HT1080 (cell line): ENCODE measurements at places on chromosomes 5 and 9. TPM values are rescaled to one million over a fixed set of nuclear protein-coding genes. Genes with fewer than 3 reads are reported as not detected.

FEM1C gene
- 8.1 and 12.9 TPM in 2 replicates for total RNA-seq

DNA sequence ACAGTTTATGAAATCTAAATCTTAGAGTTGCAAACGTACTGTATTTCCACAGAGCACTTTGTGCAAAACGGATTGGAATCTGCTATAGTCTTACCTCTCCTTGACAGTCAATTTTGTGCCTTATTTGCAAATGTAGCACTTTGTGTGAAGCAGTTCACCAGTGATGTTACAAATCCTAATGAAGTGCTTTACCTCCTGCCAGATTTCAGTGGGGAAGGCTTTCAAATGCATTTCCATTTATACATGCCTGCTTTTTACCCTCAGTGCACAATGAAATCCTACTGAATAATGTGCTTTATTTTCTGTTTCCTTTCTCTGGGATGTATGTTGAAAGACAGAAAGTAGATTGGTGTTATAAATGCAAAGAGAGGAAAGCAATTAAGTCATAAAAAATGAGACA lies 2141.6 kb upstream of the C9orf72 start:
- no peak for DNase-seq

DNA sequence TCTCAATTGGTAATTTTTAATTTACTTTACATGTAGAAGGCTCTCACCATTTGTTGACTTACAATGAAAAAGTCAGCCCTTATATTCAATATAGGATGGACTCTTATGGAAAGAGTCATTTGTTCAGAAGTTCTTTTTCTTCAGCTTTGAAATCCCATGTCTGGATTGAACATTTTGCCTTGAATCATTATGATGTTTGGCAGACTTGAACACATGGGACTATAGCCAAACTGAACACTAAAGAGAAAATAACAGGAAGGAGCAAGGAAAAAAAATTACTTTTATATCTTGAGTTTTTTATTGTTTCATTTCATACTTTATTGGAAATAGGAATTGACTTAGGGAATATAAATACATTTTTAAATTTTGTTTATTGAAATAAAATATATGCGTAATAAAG lies 1503.0 kb downstream of the EFNA5 start:
- no peak for DNase-seq

DNA sequence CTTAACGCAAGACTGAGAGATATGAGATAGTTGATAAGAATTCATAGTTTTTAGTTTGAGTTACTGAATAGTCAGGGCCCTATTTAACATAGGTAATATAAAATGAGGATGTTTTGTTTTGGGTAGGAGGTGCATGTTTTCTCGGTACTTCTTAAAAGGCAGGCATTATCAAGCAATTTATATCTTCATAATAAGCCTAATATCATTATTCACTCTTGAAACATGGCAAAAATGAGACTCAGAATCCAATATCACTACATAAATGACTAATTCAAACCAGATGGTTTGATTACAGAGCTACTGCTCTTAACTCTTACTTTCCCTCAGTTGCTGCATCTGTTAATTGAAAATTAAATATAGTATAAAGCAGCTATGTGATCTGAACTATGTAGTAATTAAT lies 2038.7 kb downstream of the EFNA5 start:
- DNase-seq: no peak

FOXD4L3 gene
- not detected in 2 replicates for total RNA-seq

CDH9 gene
- not detected in 2 replicates for total RNA-seq

C5orf58 gene
- 2.4 and 7.7 TPM in 2 replicates for total RNA-seq

PCDH1 gene
- total RNA-seq: 4.0 and 4.4 TPM in 2 replicates
